ENCODE measurements at places on chromosomes 5 and 9. TPM values are rescaled to one million over a fixed set of nuclear protein-coding genes. Genes with fewer than 3 reads are reported as not detected.

The IL9 gene
- not detected for total RNA-seq

DNA sequence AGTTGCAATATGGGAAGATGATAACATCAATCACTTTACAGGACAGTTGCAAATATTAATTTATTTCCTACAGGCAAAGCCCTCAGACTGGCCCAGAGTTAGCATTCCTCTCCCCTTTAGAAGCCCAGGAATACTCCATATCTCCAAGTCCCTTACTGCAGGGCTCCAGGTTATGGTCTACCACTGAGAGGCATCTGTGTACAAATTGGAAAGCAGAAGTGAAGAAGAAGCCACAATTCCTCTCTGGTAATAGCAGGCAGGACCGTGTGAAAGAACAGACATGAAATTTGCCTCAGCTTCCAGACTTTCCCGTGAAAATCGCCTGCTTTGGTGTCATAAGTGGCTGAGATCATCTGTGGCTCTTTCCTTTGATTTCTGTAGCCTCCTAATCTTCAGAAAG, 289.6 kb downstream of the GLIS3 start:
- H3K4me3 ChIP-seq: no peak overlapping the region
- H3K4me1 ChIP-seq: no peaks in the 10 kb centered on the region
- H3K27ac ChIP-seq: no peak overlapping the region
- no peak for DNase-seq

The GABRA1 gene
- total RNA-seq: not detected

GRCh38 chr9:116284518-116284917, 130.9 kb downstream of the PAPPA start:
- no peaks in the 10 kb centered on the region for H3K27me3 ChIP-seq
- H3K36me3 ChIP-seq: no peaks in the 10 kb centered on the region
- H3K27ac ChIP-seq: no peak overlapping the region
- DNase-seq: no peak
- no peaks in the 10 kb centered on the region for H3K4me1 ChIP-seq
- H3K4me3 ChIP-seq: no peak overlapping the region

The TEK gene
- total RNA-seq: 1.5 TPM

DNA sequence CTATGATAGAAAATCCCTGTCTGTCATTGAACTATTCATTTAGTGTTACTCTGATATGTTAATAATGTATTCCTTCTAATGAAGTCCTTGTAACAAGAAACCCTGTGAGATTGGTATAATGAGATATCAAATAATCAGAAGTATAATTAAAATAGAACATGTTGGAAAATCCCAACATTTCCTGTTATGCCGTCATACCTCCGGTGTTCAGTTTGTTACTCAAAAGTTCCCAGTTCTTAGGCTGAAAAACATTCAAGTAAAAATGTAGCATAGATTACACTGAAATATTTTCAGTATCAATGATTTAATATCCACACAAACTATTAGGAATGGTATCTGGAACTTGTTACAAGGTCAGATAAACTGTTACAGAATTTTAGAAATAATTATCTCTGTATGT, 227.5 kb downstream of the GNA14 start:
- no peaks in the 10 kb centered on the region for H3K4me1 ChIP-seq
- no peaks in the 10 kb centered on the region for H3K27me3 ChIP-seq
- no peak overlapping the region for H3K4me3 ChIP-seq

DNA sequence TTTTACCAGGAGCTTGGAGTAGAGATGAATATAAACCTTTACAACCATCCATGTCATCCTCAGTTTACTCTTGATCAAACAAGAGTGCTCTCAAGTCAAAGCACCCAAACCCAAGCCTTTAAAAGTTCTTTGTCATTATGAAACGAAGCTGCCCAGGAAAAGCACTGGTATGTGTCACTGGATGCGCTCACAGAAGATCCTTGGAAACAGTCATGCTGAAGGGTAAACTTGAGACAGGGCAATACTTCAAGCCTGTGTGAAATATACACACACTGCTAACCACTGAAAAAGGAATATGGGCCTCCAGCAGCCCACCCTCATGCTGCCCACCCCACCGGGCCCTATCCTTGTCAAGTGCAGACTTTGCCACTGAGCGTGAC, 84.5 kb downstream of the PRRT1B start:
- H3K36me3 ChIP-seq: no peaks in the 10 kb centered on the region
- H3K27ac ChIP-seq: peak overlapping the region; percentile 81
- H3K4me3 ChIP-seq: no peak overlapping the region
- no peaks in the 10 kb centered on the region for H3K27me3 ChIP-seq

The DIPK1B gene
- total RNA-seq: 3.5 TPM

The MRPL41 gene
- total RNA-seq: 125 TPM

DNA sequence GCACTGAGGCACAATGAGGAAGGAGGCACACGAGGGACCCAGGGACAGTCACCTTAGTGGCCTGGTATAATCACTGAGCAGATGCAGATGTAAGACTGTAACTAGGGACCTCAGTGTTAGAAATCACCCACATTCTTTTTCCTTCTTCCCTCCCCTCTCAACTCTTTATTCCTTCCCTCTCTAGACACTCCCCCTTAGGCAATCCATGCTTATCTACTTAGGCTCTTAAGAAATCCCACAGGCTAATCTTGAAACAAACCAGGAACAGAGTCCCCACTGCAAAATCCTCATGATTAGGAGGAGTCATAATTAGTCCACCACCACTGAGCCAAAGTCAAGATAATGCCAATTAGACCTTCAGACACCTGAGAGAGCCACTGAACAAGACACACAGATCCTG, 84.7 kb downstream of the ELAVL2 start:
- H3K4me3 ChIP-seq: no peak overlapping the region
- H3K4me1 ChIP-seq: no peaks in the 10 kb centered on the region
- no peaks in the 10 kb centered on the region for H3K36me3 ChIP-seq
- no peak for DNase-seq
- no peak overlapping the region for H3K27ac ChIP-seq
- no peaks in the 10 kb centered on the region for H3K27me3 ChIP-seq

- no peaks in the 10 kb centered on the region for H3K4me1 ChIP-seq
- H3K27me3 ChIP-seq: peaks cover 1% of the 10 kb centered on the region
- no peak for DNase-seq
- H3K27ac ChIP-seq: no peak overlapping the region
Measured at GRCh38 chr5:139877129-139877597, 81.6 kb downstream of the PSD2 start.
